Right atrium auricular region (tissue), 2 donors: ENCODE measurements at places on chromosomes 1 and 21.

GRCh38 chr1:85134583-85135391 is 66.0 kb downstream of the SYDE2 start:
- peaks cover 7% of the 10 kb centered on the region for H3K4me1 ChIP-seq
- no peak overlapping the region for H3K4me3 ChIP-seq
- no peak for DNase-seq
- no peak overlapping the region for H3K27ac ChIP-seq
- no peaks in the 10 kb centered on the region for H3K27me3 ChIP-seq
- H3K36me3 ChIP-seq: no peaks in the 10 kb centered on the region

DNA sequence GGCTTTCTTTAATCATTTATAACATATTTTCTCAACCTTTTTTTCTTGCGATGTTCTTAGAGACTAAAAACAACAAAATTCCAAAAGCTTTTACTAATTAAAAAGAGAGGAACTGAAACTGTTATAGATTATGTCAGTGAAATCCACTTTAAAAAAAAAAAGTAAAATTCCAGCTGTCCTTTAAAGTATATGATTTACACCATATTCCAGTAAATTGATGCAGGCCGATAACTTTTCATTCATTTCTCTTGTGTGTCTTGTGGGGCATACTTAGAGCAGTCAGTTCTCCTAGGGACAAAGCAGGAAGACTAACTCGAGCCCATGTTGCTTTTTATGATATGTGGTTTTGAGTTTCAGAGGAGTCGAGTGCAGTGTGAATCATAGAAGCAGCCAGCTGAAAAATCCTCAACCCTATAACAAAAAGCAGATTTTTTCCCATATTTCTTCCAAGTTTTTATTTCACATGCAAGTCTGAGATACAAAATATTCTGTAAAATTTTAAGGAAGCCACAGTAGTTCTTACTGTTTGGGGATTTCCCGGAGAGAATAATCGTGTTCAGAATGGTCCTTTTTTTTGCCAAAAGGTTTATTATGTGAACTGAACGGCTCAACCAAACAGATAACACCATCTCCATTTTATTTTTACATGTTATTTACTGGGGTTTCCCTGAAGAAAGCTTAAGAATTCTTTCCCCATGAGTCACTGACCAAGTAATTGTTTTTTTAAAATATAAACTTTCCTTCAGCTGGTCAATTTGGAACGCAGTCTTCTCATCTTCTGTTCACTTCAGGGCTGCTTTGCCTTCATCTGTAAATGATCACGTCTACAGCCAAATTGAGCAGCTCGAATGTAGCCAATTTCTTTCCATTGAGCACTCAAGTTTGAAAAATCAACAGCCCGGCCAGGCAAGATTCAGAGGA is 77.0 kb upstream of the C1orf105 start:
- DNase-seq: no peak
- no peaks in the 10 kb centered on the region for H3K36me3 ChIP-seq
- peak overlapping the region; percentile 72 for H3K27ac ChIP-seq
- no peaks in the 10 kb centered on the region for H3K4me1 ChIP-seq
- H3K27me3 ChIP-seq: no peaks in the 10 kb centered on the region
- H3K4me3 ChIP-seq: no peak overlapping the region

GRCh38 chr1:1670866-1671265 is 12.1 kb upstream of the CDK11B start:
- no peaks in the 10 kb centered on the region for H3K4me1 ChIP-seq
- no peak for DNase-seq
- H3K27ac ChIP-seq: no peak overlapping the region

- no peaks in the 10 kb centered on the region for H3K4me1 ChIP-seq
- no peaks in the 10 kb centered on the region for H3K36me3 ChIP-seq
- H3K27ac ChIP-seq: no peak overlapping the region
- DNase-seq: no peak
- H3K4me3 ChIP-seq: no peak overlapping the region
- no peaks in the 10 kb centered on the region for H3K27me3 ChIP-seq
Observed at GRCh38 chr1:98126740-98127139, 205.9 kb upstream of the DPYD start.

- H3K4me3 ChIP-seq: no peak overlapping the region
- H3K36me3 ChIP-seq: no peaks in the 10 kb centered on the region
- no peak overlapping the region for H3K27ac ChIP-seq
Observed at GRCh38 chr1:86925742-86926141, 11.3 kb downstream of the HS2ST1 start.

GRCh38 chr1:238254935-238255334 is 364.2 kb upstream of the ZP4 start:
- H3K36me3 ChIP-seq: no peaks in the 10 kb centered on the region
- no peaks in the 10 kb centered on the region for H3K4me1 ChIP-seq
- H3K4me3 ChIP-seq: no peak overlapping the region
- H3K27me3 ChIP-seq: no peaks in the 10 kb centered on the region
- DNase-seq: no peak

GRCh38 chr1:154780541-154780940 is 89.5 kb downstream of the KCNN3 start:
- H3K4me3 ChIP-seq: no peak overlapping the region
- H3K27me3 ChIP-seq: no peaks in the 10 kb centered on the region
- H3K4me1 ChIP-seq: no peaks in the 10 kb centered on the region
- no peak for DNase-seq
- no peaks in the 10 kb centered on the region for H3K36me3 ChIP-seq

GRCh38 chr1:234578735-234579134 is 31.2 kb downstream of the IRF2BP2 start:
- no peaks in the 10 kb centered on the region for H3K4me1 ChIP-seq
- no peak overlapping the region for H3K27ac ChIP-seq
- peak; percentile 23 for DNase-seq
- no peaks in the 10 kb centered on the region for H3K27me3 ChIP-seq
- no peak overlapping the region for H3K4me3 ChIP-seq

GRCh38 chr1:65939636-65940035 is 146.9 kb downstream of the PDE4B start:
- H3K4me3 ChIP-seq: no peak overlapping the region
- H3K27ac ChIP-seq: no peak overlapping the region
- no peaks in the 10 kb centered on the region for H3K27me3 ChIP-seq
- H3K36me3 ChIP-seq: no peaks in the 10 kb centered on the region
- DNase-seq: no peak
- no peaks in the 10 kb centered on the region for H3K4me1 ChIP-seq

GRCh38 chr1:145946477-145946986 is 11.3 kb downstream of the LIX1L start:
- H3K27ac ChIP-seq: no peak overlapping the region
- H3K4me3 ChIP-seq: no peak overlapping the region
- H3K36me3 ChIP-seq: peaks cover 49% of the 10 kb centered on the region
- DNase-seq: no peak
- H3K27me3 ChIP-seq: no peaks in the 10 kb centered on the region

DNA sequence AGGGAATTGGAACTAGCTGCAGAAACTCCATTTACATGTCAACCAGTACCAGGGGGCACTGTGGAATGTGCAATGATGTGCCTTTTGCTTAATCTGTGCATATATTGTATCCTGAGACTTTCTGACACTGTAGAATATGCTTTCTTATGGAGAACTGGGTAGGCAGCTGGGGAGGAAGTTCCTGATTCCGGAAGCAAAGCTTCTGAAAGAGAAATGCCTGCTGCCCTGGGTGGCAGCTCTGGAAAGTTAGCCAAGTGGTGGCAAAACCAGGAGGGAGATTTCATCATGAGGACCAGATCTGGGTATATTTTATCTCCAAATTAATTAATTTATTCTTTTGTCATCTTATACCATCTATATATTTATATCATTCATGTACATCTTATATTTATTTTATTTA is 116.7 kb downstream of the XCL2 start:
- no peaks in the 10 kb centered on the region for H3K27me3 ChIP-seq
- no peak overlapping the region for H3K27ac ChIP-seq
- no peaks in the 10 kb centered on the region for H3K36me3 ChIP-seq

DNA sequence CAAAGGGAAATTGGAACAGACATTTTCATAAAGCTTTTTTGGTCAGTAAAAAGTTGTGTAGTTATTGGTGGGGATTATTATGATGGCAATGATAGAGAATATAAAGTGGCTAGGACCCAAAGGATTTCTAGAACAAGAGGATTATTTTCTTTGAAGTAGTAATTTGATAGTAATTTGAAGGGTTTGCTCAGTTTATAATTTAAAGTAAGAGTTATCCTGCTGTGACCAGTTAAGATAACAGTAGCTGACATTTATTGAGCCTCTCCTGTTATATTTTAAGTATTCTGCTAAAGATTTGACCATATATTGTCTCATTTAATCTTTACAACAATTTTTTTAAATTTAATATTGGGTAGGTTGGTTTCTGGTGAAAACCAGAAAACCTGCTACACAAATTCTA is 14.7 kb downstream of the CAPZA1 start:
- H3K4me1 ChIP-seq: peaks cover 39% of the 10 kb centered on the region
- no peaks in the 10 kb centered on the region for H3K27me3 ChIP-seq
- H3K4me3 ChIP-seq: no peak overlapping the region

- no peaks in the 10 kb centered on the region for H3K4me1 ChIP-seq
- no peaks in the 10 kb centered on the region for H3K27me3 ChIP-seq
- no peak within 1 kb of the TSS for H3K27ac ChIP-seq
- H3K36me3 ChIP-seq: no peaks in the 10 kb centered on the region
- DNase-seq: no peak
Observed at GRCh38 chr1:247716546-247716945, at the start of gene OR6F1. Gene OR6F1, minus strand, starts transcription at chr1:247716646. Its CDS starts 3,891 bp downstream, at chr1:247712755.

DNA sequence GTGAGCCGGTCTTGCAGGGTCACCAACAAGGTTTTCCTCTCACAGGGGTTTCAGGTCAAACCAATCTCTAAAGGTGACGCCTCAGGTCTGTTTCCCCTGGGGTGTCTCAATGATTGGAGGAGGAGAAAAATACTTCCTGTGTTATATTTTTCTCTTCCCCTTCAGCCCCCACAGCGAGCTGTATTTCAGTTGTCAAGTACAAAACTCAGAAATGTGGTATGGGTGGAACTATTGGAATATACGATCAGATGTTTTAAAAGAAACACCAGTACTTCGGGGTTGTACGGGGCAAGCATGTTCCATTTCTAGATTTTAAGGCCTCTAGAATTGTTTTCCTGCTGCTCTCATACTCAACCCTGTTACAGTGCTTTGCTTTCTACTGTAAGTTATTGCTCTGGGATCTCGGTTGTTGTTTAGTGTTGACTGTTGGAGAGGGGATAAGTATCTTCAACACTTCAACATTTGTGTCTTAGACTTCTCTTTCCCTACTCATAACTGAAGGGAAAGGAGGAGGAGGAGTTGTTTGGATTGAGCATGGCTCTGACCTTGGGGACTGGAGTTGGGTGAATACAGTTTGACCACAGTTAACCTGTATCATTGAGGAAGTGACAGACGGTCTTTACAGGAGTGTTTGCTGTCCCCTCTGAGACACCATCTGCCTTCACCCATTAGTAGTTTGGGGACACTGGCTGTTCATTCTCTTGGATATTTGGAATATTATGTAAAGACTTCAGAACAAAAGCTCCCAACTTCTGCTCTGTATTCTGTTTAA is 2.0 kb downstream of the MAPKAPK2 start:
- no peak for DNase-seq
- H3K4me3 ChIP-seq: peak overlapping the region; percentile 80
- no peaks in the 10 kb centered on the region for H3K27me3 ChIP-seq
- H3K4me1 ChIP-seq: no peaks in the 10 kb centered on the region
- H3K36me3 ChIP-seq: no peaks in the 10 kb centered on the region

DNA sequence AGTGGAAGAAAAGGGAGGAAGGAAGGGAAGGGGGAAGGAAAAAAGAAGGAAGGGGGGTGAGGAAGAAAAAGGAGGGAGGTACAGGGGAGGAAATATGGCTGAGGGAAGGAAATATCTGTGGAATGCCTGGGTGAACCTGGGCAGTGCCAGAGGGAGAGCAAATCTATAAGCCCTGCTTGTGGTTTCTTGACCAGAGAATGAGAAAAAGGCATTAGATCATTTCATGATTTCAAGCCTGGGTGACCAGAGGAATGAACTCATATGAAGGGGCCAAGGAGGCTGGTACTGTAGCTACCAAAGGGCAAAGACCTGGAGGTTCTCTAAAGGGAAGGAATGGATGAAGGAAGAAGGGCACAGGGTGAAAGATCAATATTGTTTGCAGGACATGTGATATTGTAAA is 31.4 kb downstream of the GNG12 start:
- no peaks in the 10 kb centered on the region for H3K4me1 ChIP-seq
- no peaks in the 10 kb centered on the region for H3K36me3 ChIP-seq
- H3K27me3 ChIP-seq: no peaks in the 10 kb centered on the region

GRCh38 chr1:161206411-161207140 is 4.4 kb downstream of the NDUFS2 start:
- no peaks in the 10 kb centered on the region for H3K27me3 ChIP-seq
- H3K36me3 ChIP-seq: peaks cover 51% of the 10 kb centered on the region
- no peaks in the 10 kb centered on the region for H3K4me1 ChIP-seq
- peak; percentile 83 for DNase-seq
- no peak overlapping the region for H3K4me3 ChIP-seq

DNA sequence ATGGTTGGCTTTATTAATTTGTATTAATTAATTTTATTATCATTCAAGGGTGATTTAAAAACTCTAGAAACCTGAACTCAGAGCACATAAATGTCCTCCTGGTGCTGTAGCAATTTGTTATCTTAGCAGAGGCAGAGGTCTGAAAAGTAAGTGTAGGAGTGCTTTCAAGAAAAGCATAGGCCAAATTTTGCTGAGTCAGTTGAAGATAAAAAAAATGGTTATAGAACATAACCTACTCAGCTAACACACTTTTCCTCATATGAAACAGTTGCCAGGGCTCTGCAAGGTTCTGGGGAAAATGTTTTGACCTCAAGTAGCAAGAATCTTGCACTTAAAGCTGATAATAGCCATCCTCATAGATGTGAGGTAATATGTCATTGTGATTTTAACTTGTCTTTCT is 53.5 kb upstream of the CHODL start:
- no peaks in the 10 kb centered on the region for H3K4me1 ChIP-seq
- H3K27ac ChIP-seq: no peak overlapping the region
- no peak for DNase-seq
- H3K4me3 ChIP-seq: no peak overlapping the region

- no peak overlapping the region for H3K27ac ChIP-seq
- no peaks in the 10 kb centered on the region for H3K27me3 ChIP-seq
- no peak for DNase-seq
- no peaks in the 10 kb centered on the region for H3K36me3 ChIP-seq
- H3K4me3 ChIP-seq: no peak overlapping the region
Observed at GRCh38 chr1:14767075-14767474, 168.6 kb downstream of the KAZN start.

DNA sequence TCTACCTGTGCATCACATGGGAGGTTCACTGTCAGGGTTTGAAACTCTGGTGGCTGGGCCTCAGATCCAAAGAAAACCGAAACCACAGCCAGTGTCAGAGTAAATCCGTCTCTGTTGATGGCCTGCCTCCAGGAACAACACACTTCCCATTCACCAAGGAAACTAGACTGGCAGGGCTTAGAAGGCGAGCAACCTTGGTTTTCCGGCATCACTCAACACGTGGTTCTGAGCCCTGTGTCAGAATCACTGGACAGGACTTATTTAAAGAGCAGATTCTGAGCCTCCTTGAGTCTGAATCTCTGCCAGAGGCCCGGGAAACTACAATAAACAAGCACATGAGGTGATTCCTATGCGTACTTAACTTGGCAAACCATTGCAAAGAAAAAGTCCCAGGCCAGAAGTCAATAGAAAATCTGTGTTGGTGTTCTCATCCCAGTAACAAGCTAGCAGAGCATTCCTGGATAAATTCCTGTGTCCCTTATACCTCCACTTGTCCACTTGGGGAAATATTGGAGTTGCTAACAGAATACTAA is 70.0 kb downstream of the KCTD3 start:
- DNase-seq: peak; percentile 69
- H3K4me3 ChIP-seq: no peak overlapping the region
- peak overlapping the region; percentile 56 for H3K27ac ChIP-seq
- no peaks in the 10 kb centered on the region for H3K4me1 ChIP-seq
- no peaks in the 10 kb centered on the region for H3K27me3 ChIP-seq
- H3K36me3 ChIP-seq: no peaks in the 10 kb centered on the region
